ENCODE measurements at places on chromosomes 3 and 15.

DNA sequence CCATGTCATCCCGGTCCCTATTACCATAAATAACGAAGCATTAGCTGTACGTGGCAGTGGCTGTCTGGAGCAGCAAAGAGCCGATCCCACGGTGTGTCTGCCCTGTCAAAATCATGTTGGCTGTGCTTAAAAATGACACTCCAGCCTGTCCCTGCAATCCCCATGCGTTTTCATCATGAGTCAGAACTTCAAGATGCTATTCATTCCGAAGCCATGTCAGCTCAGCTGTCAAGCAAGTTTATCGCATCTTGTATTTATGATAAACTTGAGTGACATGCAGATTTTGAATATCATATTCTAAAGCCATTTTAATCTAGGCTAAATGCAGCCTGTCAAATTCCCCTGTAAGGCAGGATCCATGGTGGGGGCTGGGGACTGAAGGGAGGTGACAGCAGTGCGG, 152.4 kb downstream of the TJP1 start:
- H3K27ac ChIP-seq = no peak overlapping the region
- no peak overlapping the region for H3K4me3 ChIP-seq
- H3K27me3 ChIP-seq = no peaks in the 10 kb centered on the region

- DNase-seq = no peak
- no peak overlapping the region for H3K27ac ChIP-seq
- no peaks in the 10 kb centered on the region for H3K27me3 ChIP-seq
- no peaks in the 10 kb centered on the region for H3K4me1 ChIP-seq
- no peak overlapping the region for H3K4me3 ChIP-seq
- no peaks in the 10 kb centered on the region for H3K36me3 ChIP-seq
These were observed 210.7 kb upstream of the KCNH8 start for GRCh38 chr3:18937574-18937973.

DNA sequence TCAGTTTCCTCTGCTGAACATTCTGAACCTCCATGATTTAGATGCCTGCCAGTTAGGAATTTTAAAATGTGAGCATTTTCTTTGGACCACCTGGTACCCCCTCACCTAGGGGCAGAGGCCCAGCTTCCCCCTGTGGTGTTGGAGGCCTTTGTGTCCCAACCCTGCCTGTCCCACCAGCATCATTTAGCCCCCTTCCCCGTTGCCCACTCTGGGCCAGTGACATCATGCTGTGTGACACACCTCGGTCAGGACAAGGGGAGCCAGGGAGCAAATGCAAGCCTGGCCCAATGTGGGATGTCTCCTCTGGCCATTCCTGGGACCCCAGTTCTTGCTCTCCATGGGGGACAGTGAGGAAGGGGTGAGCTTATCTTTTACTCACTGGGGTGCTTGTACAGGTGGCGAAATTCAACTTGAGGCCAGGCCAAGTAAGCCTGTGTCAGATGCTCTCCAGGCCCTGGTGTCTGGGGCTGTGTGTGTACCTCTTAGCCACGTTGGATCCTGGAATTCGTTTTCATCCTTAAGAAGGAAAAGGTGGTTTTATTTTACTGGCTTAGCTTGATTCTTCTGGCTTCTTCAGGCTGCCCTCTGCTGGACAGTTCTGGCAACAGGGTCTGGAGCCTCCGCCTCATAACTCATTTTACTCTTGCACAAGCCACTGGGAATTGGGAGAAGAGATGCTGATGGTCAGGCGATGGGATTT, 49.7 kb upstream of the MYZAP start:
- H3K27me3 ChIP-seq = no peaks in the 10 kb centered on the region
- no peak overlapping the region for H3K4me3 ChIP-seq
- no peaks in the 10 kb centered on the region for H3K36me3 ChIP-seq
- DNase-seq = no peak
- H3K27ac ChIP-seq = no peak overlapping the region

- no peaks in the 10 kb centered on the region for H3K36me3 ChIP-seq
- no peak overlapping the region for H3K27ac ChIP-seq
- no peaks in the 10 kb centered on the region for H3K27me3 ChIP-seq
- DNase-seq = no peak
These were observed 579.8 kb upstream of the CCDC54 start for GRCh38 chr3:106797461-106797860.

- H3K36me3 ChIP-seq = no peaks in the 10 kb centered on the region
- no peaks in the 10 kb centered on the region for H3K4me1 ChIP-seq
- no peak overlapping the region for H3K4me3 ChIP-seq
- no peak overlapping the region for H3K27ac ChIP-seq
These were observed 107.0 kb upstream of the RORA start for GRCh38 chr15:61336026-61336638.

- H3K36me3 ChIP-seq = no peaks in the 10 kb centered on the region
- H3K4me3 ChIP-seq = no peak overlapping the region
- peaks cover 15% of the 10 kb centered on the region for H3K4me1 ChIP-seq
- no peaks in the 10 kb centered on the region for H3K27me3 ChIP-seq
- H3K27ac ChIP-seq = no peak overlapping the region
- DNase-seq = no peak
These were observed 112.3 kb downstream of the WDR76 start for GRCh38 chr15:43939070-43939469.

Data from GM12878 (cell line).